Activated T-helper 1 cell treated with anti-CD3 and anti-CD28 coated beads, Interleukin-2, amount 50 U/mL, for 16 hours (primary cell): ENCODE measurements at places on chromosomes 12 and 14.

DNA sequence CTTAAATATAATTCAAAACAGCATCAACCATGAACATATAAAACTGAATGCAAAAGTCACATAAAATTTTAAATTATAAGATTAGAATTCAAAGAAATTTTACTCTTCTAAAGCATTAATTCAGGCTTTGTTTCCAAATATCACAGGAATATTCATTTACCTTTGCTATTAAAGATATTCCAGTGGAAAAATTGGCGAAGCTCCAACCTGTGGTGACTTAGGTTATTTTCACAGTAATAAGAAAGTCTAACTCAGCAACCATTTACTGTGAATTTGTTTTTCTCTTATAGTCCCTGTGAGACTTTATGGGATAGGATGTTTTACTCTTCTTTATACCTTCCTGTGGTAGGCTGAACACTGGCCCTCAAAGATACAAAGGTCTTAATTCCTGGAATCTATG is 3.2 kb downstream of the WDR89 start:
- no peak for DNase-seq

DNA sequence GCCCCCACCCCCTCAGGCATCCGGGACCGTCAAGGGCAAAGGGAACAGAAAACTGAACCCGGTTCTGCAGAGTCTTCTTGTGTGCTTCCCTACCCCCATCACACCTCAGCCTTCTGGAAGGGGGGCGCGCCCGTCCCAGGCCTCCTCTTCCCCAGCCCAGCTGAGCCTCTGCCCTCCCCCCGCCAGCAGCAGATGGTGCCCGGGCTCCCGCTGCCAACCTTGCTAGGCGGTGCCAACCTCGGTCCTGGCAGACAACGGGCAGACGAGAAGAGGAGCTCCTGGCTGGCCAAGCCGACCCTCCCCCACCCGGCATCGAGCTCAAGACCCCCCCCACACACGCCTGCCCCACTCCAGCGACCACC is 8.7 kb downstream of the STAC3 start:
- DNase-seq, result no peak

DNA sequence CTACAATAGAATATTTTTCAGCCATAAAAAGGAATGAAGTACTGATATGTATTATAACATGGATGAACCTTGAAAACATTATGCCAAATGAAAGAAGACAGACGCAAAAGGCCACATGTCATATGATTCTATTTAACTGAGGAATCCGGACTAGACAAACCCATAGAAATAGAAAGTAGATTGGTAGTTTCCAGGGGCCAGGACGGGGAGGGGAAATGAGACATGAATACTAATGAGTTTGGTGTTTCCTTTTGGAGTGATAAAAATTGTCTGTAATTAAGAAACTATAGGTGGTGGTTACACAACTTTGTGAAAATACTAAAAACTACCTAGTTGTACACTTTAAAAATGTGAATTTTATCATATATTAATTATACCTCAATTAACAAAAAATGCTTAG is 247.6 kb downstream of the BCAT1 start:
- DNase-seq, result no peak

GRCh38 chr12:43428088-43428600 is 123.9 kb downstream of the ADAMTS20 start:
- DNase-seq, result no peak

GRCh38 chr12:116236148-116236731 is 41.3 kb downstream of the MED13L start:
- DNase-seq, result no peak

DNA sequence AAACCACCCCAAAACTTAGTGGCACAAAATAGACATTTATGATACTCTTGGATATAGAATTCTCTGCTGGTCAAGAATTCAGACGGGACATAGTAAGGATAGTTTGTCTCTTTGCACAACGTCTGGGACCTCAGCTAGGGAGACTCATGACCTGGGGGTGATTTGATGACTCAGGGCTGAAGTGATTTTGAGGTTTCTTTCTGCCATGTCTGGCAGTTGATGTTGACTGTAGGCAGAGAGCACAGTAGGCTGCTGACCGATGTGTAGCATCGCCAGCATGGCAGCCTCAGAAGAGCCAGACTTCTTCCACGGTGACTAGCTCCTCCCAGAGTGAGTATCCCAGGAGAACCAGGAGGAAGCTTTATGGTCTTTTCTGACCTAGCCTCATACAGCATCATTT is 88.9 kb upstream of the FRMD6 start:
- DNase-seq, result no peak

DNA sequence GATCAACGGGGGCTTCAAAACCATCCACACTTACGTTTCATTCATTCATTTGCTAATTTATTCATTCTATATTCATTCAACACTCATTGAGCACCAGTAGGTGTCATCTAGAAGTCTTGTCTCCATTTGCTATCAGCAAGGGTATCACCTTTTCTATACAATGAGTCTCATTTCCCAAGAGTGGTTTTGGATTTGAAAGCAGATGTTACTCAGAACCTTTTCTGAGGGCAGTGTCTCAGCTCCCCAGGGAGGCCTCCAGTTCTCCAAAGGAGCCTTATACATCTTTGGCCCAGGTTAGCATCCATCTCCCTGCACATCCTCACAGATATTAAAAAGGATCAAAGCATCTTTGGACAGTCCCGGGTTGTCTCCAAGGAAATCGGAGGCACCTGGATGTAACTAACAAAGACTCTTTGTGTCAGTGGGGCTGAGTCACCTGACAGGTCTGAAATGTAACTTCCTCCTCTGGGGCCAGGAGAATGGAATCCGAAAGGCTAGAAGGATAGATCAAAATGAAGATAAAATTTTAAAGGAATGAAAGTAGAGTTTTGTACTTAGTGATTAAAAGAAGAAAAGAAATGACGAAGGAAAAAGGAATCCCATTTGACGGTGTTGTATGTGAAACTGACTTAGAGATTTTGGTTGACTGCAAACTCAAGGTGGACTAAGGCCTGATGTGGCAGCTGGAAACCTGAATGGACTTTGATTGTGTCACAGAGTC is 103.0 kb downstream of the VCPKMT start:
- no peak for DNase-seq

- DNase-seq, result no peak
Observed at GRCh38 chr12:2364631-2365051, 311.9 kb downstream of the CACNA1C start.

GRCh38 chr14:102973706-102974285 is 51.3 kb downstream of the AMN start:
- no peak for DNase-seq

DNA sequence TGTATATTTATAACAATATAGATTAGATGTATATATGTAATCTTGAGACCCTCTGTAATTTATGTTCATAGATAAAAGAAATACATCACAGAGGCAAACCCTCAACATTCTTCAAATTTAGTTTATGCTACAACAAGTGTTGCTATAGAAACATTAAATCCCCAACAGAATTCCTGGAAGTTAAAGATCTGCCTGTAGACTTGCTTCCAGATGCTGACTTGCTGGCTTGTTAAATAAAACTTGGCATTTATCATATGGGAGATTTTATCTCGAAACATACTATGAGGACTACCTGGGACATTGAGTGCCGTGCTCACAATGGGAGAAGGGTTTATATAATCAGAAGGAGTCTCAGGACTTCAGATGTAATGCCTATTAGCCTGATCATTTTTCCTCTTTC is 136.3 kb upstream of the PLXNC1 start:
- DNase-seq, result no peak

- DNase-seq, result no peak
Observed at GRCh38 chr14:77125281-77125801, 16.2 kb downstream of the ZDHHC22 start.

DNA sequence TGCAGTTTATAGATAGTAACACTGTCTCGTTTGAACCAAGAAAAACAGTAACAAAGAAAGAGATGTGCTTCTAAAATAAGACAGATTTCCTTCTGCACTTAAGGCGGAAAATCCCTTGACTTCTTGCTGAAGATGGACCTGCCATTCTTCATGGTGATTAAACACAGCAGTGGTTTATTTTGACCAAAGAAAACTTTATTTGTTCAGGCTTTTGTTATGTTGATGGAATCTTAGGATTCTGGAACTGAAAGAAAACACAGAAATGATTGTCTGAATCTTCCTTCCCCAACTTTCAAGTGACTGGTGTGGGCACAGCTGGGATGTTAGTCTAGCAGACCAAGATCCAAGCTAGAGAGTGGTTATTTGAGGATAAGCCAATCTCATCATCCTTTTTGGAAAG is 72.2 kb downstream of the DACT1 start:
- no peak for DNase-seq

GRCh38 chr14:76705214-76705613 is 56.1 kb upstream of the VASH1 start:
- DNase-seq, result no peak

GRCh38 chr12:19967431-19967830 is 400.9 kb upstream of the PDE3A start:
- no peak for DNase-seq

- no peak for DNase-seq
Observed at GRCh38 chr12:5778821-5779220, 166.2 kb downstream of the ANO2 start.

GRCh38 chr12:124399622-124400021 is 104.7 kb downstream of the RFLNA start:
- no peak for DNase-seq

- DNase-seq, result no peak
Observed at GRCh38 chr12:111436266-111436665, 30.5 kb downstream of the SH2B3 start.

DNA sequence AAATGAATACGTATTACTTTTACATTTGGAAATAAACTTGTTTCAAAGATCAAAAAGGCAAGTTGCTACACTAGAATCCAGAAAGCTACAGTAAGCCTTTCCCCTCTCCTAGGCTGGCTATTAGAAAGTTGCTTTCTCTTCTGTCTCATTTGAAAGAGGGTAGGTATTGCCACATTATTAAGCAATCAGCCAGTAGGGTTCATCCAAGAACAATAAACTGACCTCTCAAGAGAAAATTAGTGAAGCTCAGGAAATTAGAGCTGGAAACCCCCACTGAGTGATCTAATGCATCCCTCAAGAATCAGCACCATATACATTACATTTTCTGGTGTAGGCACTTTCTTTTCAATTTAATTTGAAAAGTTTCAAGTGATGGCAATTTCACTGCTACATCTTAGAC is 4.5 kb upstream of the TMEM233 start:
- DNase-seq, result no peak

- no peak for DNase-seq
Observed at GRCh38 chr12:109459247-109459646, 17.9 kb downstream of the KCTD10 start.

DNA sequence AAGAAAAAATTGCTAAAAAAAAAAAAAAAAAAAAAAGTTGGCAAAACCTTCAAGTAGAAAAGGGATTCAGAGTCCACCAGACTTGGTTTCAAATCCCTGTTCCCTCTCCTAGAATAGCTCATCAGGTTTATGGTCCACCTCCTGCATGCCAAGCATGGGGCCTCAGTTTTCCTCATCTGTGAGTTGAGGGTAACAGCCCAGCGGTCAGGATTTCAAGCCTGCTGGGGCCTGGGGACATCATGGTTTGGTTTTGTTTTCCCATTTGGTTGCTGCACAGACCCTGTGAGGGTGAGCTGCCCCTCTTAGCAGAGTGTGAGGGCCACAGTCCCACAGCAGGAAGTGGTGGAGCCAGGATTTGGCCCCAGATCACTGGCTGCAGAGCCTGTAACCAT is 12.5 kb downstream of the FAM222A start:
- DNase-seq, result no peak

DNA sequence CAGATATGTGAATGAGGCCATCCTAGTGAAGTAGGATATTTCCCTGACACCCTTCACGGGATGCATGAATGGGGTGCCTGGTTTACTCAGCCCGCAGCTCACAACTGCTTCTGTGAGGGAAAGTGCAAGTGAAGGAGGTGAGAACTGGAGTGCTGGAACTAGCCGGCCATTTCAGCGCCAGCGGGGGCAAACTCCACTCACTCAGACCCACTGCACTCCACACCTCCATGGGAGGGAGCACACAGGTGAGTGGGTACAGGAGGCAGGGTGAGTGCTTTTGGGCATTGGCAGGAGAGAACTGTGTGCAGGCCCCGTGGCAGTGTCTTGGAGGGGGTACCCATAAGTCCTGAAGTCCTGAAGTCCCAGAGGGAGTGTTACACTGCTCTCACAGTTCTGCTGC is 1008.4 kb downstream of the SLC6A15 start:
- no peak for DNase-seq

- DNase-seq, result no peak
Observed at GRCh38 chr14:94559638-94560290, 1.5 kb upstream of the SERPINA4 start.

GRCh38 chr14:47763188-47763854 is 87.9 kb upstream of the MDGA2 start:
- DNase-seq, result no peak

- no peak for DNase-seq
Observed at GRCh38 chr12:94504386-94504785, 44.7 kb upstream of the CEP83 start.

DNA sequence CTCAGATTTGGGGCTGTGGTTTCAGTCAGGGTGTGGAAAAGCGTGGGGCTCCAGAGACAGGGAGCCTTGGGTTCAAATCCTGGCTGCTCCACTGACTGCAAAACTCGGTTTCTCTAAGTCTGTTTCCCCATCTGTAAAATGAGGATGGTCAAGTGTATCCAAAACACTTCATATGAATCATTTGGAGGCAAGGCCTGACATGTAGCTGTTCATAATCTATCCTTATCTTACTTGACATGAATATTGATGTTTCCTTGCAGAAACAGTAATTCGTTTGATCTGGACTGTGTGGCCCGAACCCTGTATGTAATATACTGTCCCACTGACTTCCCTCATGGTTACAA is 1.5 kb upstream of the CCDC63 start:
- no peak for DNase-seq

- DNase-seq, result no peak
Observed at GRCh38 chr12:121578230-121579189, 2.3 kb downstream of the KDM2B start.

GRCh38 chr14:23364164-23365035 is 572 bp downstream of the EFS start:
- DNase-seq, result no peak
